Small intestine (tissue), 16 donors: ENCODE measurements at places on chromosomes 1 and 21. TPM values are rescaled to one million over a fixed set of nuclear protein-coding genes. Genes with fewer than 3 reads are reported as not detected.

- DNase-seq, result no peak
These were observed 171.0 kb downstream of the BRINP2 start for GRCh38 chr1:177341773-177342172.

GRCh38 chr1:152514715-152515433 lies 592 bp downstream of the CRCT1 start:
- DNase-seq, result peak; percentile 14

SYCP1 gene
- 0.06 TPM for polyA plus RNA-seq

DNA sequence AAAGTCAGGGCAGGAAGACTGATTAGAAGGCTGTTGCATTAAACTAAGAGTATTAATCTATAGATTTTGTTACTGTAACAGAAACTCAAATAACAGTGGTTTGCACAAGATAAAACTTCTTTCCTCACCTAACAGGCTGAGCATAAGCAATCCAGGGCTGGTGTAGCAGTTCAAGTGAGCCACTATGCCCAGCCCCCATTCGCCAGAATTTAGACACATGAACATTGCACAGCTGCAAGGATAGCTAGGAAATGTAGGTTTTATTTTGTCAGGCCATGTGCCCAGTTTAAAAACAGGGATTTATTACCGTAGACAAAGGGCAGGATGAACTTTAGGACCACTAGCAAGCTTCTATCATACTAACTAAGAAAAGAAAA lies 19.5 kb upstream of the DOCK7 start:
- DNase-seq, result no peak

GRCh38 chr1:226532553-226532952 lies 16.0 kb upstream of the STUM start:
- DNase-seq, result no peak

CELA3A gene
- 30.6 TPM for polyA plus RNA-seq

LIN28A gene
- 0.03 TPM for polyA plus RNA-seq

GRCh38 chr1:165842671-165843129 lies 15.3 kb downstream of the UCK2 start:
- DNase-seq, result peak; percentile 68

DNA sequence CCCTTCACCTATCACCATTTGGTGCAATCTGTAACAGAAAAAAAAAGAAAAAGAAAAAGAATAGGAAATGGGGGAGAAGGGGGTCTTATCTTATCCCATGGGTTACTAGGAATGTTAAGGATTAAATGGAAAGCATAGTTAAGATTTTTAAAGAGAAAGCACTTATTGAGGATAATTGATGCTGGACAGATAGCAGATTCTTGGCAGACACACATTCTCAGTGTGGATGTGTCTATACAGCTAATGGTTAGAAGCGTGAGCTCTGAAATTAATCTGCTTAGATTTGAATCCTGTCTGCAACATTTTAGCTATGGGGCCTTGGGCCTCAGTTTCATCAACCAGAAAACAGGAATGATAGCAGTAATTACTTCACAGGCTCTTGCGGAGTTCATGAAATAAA lies 67.1 kb downstream of the SSBP3 start:
- DNase-seq, result no peak

DNA sequence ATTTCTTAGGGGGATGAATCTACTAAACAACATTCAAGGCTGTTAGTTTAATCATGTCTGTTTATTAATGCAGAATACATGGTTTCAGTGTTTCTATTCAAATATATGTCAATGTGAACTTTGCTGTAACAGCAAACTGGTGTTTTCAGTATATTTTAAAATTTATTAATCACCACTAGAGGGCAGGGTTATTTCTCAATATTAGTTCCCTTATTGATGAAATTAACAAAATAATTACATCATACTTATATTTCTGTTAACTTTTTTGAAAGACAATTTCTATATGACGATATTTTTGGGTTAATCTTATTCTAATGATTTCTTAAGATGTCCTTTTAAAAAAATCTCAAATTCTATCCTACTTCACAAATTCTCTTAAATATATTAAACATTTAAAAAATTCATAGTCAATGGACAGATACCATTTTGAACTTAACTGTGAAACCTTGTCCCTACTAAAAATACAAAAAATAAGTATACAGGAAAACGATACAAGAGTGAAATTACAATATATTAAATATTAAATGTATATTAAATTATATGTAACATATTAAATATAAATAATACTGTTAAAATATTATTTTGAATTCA lies 1034.1 kb upstream of the PRMT6 start:
- DNase-seq, result no peak

- no peak for DNase-seq
These were observed 267.7 kb upstream of the C1orf87 start for GRCh38 chr1:60341274-60341673.

DNA sequence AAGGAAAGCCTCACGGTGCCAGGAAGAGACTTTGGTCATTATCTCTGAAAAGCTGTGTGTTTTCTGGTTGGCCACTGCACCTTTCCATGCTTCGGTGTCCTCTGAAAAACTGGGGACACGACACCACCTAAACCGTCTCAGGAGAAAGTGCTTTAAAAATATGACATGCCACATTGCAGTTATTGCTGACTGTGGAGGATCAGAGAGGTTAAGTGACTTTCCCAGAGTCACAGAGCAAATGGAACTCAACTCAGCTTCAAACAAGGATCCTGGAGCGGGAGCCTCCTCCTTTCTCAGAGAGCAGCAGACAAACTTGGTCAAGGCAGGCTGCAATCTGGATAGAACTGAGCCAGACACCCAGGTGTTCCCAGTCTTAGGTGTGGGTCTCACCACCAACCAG lies 13.8 kb downstream of the MYOM3 start:
- no peak for DNase-seq

DNA sequence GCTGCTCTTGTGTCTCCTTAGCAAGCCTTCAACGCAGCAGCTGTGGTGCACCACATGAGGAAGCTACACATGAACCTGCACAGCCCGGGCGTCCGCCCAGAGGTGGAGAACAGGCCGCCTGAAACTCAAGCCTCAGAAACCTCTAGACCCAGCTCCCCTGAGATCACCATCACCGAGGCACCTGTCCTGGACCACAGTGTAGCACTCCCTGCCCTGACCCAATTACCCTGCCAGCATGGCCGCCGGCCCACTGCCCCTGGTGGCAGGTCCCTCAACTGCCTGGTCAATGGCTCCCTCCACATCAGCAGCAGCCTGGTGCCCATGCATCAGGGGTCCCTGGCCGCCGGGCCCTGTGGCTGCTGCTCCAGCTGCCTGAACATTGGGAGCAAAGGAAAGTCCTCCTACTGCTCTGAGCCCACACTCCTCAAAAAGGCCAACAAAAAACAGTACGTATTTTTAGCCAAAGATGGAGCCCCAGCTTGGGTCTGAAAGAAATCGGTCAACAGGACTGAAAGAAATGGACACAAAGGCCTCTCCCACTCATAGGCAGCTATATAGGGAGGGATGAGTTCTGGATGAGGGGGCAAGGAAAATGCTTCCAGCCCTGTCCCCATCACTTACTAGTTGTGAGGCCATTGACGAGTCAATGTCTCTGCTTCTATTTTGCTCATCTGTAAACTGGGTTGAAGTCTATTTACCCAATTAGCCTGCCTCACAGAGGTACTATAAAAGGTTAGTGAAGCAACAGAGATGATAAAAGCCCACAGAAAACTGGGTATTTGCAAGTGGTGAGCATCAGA lies 28.5 kb downstream of the CAMK1G start:
- no peak for DNase-seq

PMF1 gene
- 60.0 TPM for polyA plus RNA-seq

PLXNA2 gene
- polyA plus RNA-seq, result 13.1 TPM

FAM72D gene
- polyA plus RNA-seq, result 1.2 TPM

KRTAP11-1 gene
- polyA plus RNA-seq, result not detected

MSH4 gene
- polyA plus RNA-seq, result not detected

GRCh38 chr1:22526098-22526497 lies 37.2 kb upstream of the EPHA8 start:
- no peak for DNase-seq

DNA sequence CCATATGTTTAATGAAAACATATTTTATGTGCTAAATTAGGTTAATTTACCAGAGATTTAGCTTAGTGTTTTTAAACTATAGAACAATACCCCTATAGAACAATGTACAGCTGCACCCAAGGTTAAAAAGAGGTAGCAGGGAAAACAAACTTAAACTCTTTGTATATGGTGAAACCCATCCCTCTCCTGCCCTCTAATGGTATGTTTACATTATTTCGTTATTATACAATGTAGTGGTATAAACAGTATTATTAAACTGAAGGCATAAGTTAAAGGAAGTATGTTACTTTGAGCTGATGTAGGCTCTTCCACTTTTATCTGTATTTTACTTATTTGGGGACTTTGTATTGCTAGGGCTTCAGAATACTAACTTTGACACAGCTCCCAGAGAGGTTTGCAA lies 16.7 kb upstream of the ZYG11A start:
- no peak for DNase-seq

MLLT11 gene
- polyA plus RNA-seq, result 5.5 TPM

MFAP2 gene
- 2.4 TPM for polyA plus RNA-seq

- peak; percentile 42 for DNase-seq
These were observed 829 bp downstream of the SPEN start for GRCh38 chr1:15848143-15848928.

DNA sequence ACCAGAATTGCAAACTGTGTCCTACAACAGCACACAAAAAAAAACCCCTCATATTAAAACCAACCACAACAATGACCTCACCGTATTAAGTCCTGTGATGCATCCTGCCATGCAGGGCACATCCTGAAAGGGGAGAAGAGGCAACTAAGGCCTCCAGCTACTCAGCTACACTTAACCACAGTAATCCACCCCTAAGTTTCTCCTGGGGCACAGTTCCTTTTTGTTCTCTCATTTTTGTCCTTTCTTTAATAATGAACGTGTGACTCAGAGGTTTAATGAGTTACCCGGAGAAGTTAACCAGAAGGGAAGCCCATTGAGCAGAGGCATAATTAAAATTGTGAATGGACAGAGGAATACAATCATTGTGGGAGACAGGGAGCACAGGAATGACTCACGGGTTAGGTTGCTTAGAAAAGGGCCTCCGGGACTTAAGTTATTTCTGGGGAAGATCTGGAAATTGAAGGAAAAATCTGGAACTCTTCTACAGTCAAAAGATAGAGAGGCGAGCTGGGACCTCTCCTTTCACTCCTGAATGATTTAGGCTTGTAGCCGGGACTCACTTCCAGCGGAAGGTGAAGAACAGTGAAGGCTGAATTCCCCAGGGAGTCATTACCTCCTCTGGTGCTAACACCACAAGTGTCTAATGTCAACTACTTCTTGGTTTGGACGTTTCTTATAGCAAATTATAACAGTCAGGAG lies 36.9 kb upstream of the HIVEP3 start:
- DNase-seq, result no peak

C4BPA gene
- 2.4 TPM for polyA plus RNA-seq

- DNase-seq, result no peak
These were observed 23.4 kb downstream of the TNR start for GRCh38 chr1:175720023-175720422.

GRCh38 chr1:20725189-20726117 lies 7.0 kb downstream of the SH2D5 start:
- no peak for DNase-seq

DNA sequence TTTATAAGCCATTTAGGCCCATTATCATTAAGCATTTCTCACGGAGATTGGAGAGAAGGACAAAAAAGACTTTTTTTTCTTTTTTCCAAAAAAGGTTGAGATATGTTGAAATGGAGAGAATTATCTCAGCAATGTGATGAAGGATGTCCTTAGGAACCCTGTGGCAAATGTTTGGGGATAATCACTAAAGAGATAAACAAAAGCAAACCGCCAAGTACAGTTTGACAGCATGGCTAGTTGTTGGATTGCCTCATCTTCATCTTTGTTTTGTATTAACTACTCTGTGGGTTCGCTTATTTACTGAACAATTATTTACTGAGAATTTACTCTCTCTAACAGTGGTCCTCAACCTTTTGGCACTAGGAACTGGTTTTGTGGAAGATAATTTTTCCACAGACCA lies 97.4 kb upstream of the HP1BP3 start:
- DNase-seq, result no peak
